NCI-H1436 (cell line): ENCODE measurements at places on chromosomes 13 and 19.

DNA sequence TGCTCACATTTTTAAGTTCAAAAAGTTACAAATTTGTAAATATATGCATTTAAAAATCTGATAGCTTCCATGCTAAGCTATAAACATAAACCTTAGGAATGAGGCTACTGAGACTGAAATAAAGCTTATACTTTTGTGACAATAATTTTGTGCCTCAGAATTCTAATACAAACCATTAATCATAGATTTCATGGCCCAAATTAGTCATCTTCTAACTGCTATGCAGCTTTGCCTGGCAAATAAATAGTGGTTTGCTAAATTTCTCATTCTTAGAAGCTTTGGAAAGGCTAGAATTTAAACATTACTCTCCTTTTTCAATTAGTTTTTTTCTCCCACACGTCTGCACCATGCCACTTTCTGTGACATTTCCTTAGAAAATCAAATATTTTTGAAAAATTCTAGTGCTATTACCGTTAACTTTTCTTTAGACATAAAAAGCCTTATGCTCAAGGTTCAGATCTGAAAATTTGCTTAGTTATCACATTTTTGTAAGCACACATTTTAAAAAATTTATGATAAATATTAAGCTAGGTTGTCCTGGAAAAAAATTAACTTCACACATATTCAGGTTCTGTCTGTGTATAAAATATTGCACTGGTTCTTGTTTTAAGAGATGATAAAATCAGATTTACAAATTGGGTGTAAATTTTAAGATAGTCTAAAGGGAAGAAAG lies 46.9 kb downstream of the FNDC3A start:
- DNase-seq, result no peak

GRCh38 chr13:113836768-113837559 lies 26.9 kb downstream of the GAS6 start:
- no peak for DNase-seq

- no peak for DNase-seq
Measured at GRCh38 chr19:47379381-47379938, 30.3 kb downstream of the DHX34 start.

GRCh38 chr13:73851104-73851503 lies 283.1 kb downstream of the KLF12 start:
- DNase-seq, result no peak

DNA sequence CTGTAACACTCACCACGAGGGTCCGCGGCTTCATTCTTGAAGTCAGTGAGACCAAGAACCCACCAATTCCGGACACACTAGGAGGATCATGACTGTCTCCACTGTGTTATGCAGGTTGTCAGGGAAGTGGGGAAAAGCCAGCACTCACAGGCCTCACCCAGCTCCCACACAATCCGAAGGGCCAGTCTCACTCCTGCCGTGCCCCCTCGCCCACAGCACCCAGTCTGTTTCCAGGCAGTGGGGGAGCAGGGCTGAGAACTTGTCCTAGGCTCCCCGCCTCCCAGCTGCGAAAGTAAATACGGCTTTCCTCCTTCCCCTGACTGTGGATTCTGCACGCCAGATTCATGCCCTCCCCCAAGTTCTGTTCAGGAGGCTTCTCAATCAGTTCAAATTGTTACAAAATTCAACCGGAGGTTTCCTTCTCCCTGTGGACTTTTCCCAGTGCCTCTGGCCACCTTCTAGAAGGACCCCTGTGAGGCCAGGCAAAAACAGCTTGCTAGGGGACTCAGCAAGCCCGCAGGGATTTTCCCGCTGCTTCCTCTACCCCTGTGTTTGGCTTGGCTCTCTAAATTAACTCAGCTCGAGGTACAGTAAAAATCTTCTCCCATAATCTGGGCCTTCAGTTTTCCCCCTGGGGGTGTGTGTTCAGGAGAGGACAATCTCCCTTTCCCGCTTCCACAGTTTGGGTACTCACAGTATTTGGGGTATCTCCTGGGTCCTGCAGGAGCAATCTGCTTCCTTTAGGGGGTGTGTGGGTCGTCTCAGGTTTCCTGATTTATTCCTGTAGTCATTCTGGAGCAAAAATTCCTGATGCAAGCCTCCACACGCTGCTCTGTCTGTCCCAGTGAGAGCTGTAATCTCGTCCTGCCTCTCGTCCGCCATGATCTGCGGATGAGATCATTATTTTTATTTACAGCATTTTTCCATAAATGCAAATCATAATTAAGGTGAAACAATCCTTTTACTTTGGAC lies 899.8 kb downstream of the GPC5 start:
- no peak for DNase-seq

GRCh38 chr19:39196860-39197562 lies at the start of gene NCCRP1:
TSS of gene NCCRP1 (plus strand) at chr19:39196964. CDS start at chr19:39196983, 19 bp downstream.
- no peak for DNase-seq

- no peak for DNase-seq
Measured at GRCh38 chr19:13998426-13998825, 7.7 kb downstream of the RFX1 start.

- DNase-seq, result no peak
Measured at GRCh38 chr13:60482012-60482411, 85.0 kb downstream of the TDRD3 start.

GRCh38 chr19:16531380-16531669 lies 10.9 kb downstream of the CHERP start:
- no peak for DNase-seq

- DNase-seq, result no peak
Measured at GRCh38 chr13:44854313-44855060, 134.8 kb downstream of the NUFIP1 start.

DNA sequence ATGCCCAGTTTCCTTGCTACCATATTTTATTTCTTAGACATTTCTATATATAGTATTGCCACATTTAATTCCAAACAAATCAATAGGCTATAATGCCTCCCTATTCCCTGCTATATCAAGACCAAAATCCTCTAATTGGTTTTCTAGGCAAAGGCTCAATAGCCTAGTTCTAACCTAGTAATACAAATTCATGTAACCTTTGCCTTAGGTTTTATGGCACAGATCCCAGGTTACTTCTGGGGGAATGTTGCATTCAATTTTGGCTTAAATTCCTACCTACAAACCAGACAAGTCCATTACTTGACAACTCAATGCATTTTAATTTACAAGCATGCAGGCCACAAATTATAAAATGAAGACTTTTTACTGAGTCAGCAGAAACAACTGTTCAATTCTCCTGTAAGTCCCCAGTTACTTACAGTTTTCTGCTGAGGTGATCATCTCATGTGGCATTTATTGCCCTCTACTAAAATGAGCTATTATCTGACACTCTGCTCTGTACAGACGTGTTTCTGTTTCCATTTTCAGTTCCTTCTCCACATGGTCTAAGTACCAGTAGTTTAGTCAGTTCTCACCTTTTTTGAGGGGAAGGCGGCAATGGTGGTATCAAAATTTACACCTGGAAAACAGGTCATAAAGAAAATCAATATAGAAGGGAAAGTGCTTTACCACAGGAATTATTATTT lies 11.7 kb downstream of the KCNRG start:
- no peak for DNase-seq

- no peak for DNase-seq
Measured at GRCh38 chr19:3573162-3573857, 566 bp downstream of the HMG20B start.

DNA sequence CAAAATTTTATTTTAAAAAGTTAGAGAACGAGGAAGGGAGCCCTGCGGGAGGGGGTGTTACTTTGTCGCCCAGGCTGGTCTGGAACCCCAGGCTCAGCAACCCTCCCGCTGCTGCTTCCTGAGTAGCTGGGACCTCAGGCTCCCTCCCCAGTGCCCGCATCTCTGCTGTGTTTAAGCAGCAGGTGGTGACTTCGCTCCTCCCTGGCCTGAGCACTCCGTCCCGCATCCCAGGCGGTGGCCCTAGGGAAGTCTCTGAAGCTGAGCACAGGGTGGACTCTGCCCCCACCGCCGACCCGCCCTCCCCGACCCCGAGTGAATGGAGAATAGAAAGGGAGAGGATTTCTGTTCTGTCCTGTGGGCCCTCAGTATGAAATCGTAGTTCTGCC lies 30.5 kb downstream of the ZNF701 start:
- no peak for DNase-seq
